ENCODE measurements at places on chromosomes 13 and 19. TPM values are rescaled to one million over a fixed set of nuclear protein-coding genes. Genes with fewer than 3 reads are reported as not detected.

Gene KIR3DL2
- total RNA-seq: not detected

Gene RINL
- 4.1 TPM for total RNA-seq

Gene EMP3
- total RNA-seq: 54.3 TPM

Gene KLF1
- not detected for total RNA-seq

Gene GZMM
- not detected for total RNA-seq

Gene KLK14
- 2.8 TPM for total RNA-seq

Gene SIGLEC5
- not detected for total RNA-seq

Gene NXNL1
- not detected for total RNA-seq

Gene ZBTB32
- not detected for total RNA-seq

Gene ANGPTL4
- 24.6 TPM for total RNA-seq

Gene CACNA1A
- total RNA-seq: 0.41 TPM

Gene EBI3
- 0.73 TPM for total RNA-seq

Gene PSG3
- total RNA-seq: not detected

Gene PSG11
- not detected for total RNA-seq

Gene TEX101
- not detected for total RNA-seq

Gene AXL
- total RNA-seq: 19.8 TPM

Gene MCEMP1
- 1.1 TPM for total RNA-seq

Gene KCTD12
- 42.8 TPM for total RNA-seq

Gene CDX2
- not detected for total RNA-seq

Gene RFPL4A
- not detected for total RNA-seq

Gene ZNF99
- total RNA-seq: 0.08 TPM

Gene PSG6
- not detected for total RNA-seq

Gene CLEC17A
- total RNA-seq: not detected

Gene ATP8A2
- total RNA-seq: 0.11 TPM

Gene CLDND2
- 1.7 TPM for total RNA-seq

Gene ZNF77
- total RNA-seq: 2.6 TPM

Gene LGI4
- 10.0 TPM for total RNA-seq

Gene SERTAD3
- 28.2 TPM for total RNA-seq
